Stimulated activated CD4-positive, alpha-beta T cell treated with anti-CD3 and anti-CD28 coated beads, Interleukin-15, amount 100 ng/mL, for 48 hours (primary cell): ENCODE measurements at places on chromosomes 6 and 20.
A peak's percentile ranks its signal among the peaks of the same experiment; 100 is the strongest.

GRCh38 chr6:38713812-38714211 is 1.3 kb upstream of the DNAH8 start:
- peak; percentile 45 for DNase-seq

DNA sequence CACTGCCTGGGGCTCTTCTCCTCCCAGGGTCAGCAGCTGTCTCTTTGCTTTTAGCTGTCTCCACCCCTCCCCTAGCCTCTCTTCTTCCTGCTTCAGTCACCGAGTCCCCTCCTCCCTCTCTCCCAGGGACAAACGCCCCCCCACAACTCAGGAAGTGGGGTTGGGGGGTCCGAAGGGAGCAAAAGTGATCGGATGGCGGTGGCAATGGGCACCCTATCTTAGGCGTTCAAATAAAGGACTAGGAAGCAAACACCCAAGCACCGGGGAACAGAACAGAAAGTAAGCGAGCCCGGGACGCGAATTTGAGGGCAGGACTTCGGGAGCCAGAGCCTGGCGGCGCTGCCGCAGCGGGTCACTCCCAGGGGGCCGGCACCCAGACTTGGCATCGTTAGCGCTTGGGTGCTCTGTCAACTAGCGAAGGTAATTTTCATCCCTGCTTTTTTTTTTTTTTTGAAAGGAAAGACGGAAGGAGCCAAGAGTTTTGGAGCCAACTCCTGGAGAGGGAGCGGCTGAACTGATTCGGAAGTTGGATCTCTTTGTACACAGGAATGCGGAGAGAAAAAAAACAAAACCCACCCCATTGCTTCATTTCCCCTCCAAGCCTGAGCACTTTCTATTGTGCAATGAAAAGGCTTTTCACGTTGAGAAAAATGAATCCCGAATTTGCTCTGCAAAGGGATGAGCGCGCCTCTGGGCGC is 815 bp upstream of the ITPR3 start:
- no peak for DNase-seq

DNA sequence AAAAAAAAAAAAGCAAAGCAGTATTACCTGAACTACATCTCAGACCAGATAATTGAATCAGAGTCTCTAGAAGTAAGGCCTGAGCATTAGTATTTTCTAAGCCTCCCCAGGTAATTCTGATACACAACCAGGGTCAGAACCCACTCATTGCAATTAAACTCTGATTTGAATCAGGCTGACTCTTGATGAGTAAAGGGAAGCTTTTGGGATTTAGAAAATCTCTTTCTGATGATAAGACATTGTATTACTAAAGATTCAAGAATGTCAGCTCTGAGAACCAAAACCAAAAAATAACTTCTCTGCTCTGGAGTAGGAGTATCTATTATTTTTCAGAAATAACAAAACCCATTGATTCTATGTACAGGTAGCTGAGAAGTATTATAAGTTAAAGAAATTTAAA is 100.1 kb upstream of the COL21A1 start:
- no peak for DNase-seq

DNA sequence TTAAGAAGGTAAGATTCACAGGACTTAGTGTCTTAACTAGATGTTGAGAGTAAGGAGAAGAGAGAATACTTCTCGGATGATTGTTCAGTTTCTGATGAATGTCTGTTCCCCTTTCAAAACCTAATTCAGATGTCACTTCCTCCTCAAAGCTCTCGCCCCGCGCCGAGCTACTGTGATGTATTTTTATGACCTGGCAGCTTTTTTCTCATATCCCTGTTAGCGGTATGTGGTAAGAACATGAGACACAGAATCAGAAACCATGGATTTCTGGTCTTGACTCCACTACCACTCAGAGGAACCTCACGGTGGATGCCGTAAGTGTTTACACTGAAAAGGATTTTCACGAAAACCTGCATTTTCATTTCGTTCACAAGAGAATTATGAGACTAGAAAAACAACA is 48.4 kb downstream of the CEP43 start:
- peak; percentile 52 for DNase-seq
